ENCODE measurements at places on chromosomes 6 and 20.
A peak's percentile ranks its signal among the peaks of the same experiment; 100 is the strongest.

DNA sequence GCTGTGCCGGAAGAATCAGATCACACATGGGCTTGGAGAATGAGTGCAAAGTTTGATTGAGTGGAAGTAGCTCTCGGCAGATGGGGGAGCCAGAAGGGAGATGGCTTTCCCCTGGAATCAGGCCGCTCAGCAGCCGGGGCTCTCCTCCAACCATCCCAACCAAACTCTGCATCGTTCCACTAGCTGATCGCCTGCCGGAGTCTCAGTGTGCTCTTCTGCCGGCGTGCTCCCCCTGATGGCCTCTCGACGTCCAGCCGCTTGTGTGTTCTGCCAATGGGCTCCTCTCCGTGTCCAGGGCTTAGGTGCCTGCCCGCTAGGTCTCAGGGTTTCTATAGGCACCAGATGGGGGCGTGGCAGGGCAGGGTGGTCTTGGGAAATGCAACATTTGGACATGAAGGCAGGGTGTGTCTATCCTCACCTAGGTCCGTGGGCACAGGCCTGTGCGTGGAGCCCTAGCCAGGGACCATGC, 4.9 kb upstream of the BIRC7 start:
- DNase-seq, result peak; percentile 69

GRCh38 chr6:154555073-154555677, 44.7 kb upstream of the CNKSR3 start:
- DNase-seq, result no peak

DNA sequence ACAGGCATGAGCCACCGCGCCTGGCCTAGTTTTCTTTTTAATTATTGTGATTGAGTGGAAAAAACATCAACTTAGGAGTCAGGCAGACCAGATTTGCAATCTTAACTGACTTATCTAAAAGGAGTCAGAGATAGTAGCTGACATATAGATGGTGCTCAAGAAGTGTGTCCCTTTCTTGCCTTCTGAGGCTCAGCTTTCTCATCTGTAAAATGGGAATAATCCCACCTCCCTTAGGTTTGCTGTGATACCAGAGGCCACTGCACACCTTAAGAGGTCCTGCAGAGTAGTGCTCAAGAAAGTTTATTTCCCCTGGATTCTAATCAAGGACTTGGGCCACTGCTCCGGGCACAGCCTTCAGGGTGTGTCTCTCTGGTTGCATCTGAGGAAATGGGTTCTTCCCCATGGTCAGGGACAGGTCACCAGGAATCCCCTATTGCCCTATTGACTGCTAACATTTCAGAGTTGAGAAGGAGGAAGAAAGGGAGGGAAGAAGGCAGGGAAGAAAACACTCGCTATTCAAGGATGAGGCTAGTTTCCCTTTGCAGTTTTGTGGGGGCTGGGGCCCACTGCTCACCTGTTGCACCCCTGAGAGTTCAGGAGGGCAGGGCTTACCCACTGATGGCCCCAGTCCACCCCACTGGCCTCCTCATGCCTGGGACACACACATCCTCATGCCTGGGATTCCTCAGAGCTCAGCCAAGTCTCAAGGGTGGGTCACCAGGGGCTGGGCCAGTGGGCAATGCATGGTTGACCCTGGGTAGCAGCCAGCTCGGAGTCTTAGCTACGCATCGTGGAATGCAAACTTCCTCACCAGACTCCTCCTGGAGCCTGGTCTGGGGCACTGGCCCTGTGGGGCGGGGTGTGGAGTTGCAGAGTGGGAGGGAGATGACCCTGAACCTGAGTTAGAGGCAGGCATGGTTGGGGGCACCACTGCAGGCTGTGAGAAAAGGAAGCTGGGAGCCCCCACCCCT, 21.2 kb downstream of the C6orf132 start:
- no peak for DNase-seq

DNA sequence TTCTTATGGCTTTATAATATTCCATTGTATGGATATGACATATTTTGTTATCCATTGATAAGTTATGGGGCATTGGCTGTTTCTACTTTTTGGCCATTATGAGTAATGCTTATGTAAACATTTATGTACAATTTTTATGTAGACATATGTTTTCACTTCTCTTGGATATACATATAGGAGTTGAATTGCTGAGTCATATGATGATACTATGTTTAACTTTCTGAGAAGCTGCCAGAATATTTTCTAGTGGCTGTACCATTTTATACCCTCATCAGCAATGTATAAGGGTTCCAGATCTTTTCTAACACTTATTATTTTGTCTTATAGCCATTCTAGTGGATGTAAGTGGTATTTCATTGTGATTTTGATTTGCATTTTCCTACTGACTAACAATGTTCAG, 23.1 kb downstream of the OTOR start:
- peak; percentile 12 for DNase-seq

DNA sequence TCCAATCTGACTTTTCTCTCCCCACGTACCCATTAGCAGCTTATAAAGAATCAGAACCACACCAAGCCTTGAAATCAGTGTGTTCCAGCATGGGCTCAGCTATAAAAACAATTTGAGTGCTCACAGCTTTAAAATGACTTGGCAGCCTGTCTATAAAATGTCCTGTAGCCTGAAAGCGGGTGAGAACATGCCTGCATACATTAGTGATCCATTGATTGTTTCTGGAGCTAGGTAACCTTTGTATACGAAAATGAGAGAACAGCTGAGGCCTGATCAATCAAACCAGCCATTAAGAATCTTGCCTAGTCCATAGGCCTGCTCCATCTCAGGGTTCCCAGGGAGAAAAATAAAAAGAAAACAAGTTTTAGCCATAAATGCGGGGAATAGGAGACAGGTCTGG, 245.8 kb upstream of the SULF2 start:
- no peak for DNase-seq

DNA sequence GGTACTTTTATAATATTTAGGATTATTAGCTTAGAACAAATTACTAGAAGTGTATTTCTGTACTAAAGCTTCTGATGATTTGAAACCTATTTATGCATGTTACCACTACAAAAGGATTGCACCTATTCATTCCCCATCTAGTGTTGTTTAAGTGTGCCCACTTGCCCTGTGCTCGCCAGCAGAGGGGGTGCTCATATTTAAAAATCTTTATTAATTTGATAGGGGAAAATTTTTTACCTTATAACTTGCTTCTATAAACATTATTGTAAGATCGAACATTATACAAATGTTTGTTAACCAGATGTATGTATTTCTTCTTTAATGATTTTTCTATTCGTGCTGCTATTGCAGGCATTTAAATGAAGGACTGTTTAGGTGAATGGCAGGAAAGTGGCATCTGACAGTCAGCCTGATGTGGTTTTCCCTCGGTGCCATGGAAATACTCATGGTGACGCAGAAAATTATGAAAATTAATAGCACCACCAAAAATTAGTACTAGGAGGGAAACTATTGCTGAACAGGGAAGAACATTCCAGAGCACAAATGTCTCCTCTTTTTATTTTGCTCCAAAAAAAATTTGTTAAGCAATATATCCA, 44.1 kb upstream of the FNDC1 start:
- DNase-seq, result no peak

GRCh38 chr6:110786271-110786670, 29.0 kb downstream of the CDK19 start:
- no peak for DNase-seq

DNA sequence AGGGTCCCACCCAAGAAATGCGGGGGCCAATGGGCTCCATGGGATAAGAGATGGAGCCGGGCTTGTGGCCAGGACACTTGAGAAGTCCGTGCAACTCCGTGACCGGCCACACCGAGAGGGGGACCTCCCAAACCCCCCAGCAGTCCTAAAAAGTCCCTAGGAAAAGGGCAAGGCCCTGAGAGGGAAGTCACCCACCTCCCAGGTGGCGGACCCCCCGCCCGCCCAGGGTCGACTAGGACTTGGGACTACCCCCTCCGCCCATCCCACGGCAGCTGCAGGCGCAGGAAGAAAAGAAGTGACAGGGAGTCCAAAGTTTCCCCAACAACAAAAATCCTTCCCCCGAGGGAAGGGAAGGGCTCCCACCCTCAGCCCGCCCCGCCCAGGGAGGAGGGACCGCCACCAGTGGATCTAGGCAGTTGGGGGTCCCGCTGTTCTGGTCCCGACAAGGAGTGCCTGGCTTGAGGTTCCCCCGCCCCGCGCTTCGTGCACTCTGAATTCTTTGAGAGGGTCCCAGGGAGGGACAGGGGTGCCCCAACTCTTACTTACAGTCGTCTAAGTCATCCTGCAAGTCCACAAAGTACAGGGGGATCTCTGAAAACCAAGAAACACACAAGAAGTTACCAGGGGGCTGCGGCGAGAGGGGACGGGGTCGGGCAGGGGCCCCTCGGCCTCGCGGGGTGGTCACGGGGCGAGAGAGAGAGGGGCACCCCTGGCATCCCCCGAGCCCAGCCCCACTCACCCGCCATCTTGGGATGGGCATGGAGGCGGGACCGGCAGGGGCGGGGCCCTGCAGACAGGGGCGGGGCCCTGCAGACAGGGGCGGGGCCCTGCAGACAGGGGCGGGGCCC, 611 bp upstream of the RAB22A start:
- DNase-seq, result peak; percentile 53

DNA sequence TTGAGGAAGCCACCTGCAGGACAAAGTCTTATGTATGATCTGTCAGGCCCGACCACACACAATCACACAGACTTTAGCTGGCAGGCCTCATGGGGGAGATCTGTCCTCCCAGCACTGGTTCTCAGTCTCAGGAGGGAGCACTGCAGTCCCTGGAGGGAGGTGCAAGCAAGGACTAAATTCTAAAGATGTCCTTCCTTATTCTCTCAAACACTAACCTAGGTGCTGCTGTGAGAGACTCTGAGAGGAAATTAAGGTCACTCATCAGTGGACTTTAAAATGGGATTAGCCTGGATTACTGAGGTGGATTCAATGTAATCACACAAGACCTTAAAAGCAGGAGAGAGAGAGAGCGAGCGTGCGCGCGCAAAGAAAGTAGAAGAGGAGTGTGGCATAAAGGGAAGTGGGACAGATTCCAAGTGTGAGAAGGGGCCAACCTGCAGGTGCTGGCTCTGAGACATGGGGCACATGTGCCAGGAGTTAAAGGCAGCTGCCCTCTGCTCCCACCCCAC, 14.3 kb downstream of the GLO1 start:
- DNase-seq, result no peak

DNA sequence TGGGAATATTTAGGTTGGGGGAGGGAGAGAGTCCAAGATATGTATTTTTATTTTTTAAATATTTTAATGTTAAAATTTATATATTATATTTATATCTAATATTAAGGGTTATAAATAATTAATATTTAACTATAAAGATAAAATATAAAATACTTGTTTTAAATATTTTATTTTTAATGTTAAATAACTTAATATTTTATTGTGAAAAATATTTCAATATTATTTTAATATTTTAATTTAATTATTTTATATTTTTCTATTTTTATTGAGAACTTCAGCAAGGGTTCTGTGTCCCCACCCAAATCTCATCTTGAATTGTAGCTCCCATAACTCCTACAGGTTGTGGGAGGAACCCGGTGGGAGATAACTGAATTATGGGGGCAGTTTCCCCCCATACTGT, 34.0 kb downstream of the PERP start:
- DNase-seq, result no peak

- DNase-seq, result no peak
Measured at GRCh38 chr6:150907383-150907782, 41.9 kb downstream of the MTHFD1L start.

DNA sequence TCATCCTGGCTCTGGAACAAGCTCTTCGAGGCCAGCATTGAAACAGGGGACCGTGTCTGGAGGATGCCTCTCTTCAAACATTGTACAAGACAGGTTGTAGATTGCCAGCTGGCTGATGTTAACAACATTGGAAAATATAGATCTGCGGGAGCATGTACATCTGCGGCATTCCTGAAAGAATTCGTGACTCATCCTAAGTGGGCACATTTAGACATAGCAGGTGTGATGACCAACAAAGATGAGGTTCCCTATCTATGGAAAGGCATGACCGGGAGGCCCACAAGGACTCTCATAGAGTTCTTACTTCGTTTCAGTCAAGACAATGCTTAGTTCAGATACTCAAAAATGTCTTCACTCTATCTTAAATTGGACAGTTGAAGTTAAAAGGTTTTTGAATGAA, 3.6 kb upstream of the CDKN1A start:
- no peak for DNase-seq

GRCh38 chr6:3693831-3694230, 57.7 kb downstream of the PXDC1 start:
- peak; percentile 36 for DNase-seq

DNA sequence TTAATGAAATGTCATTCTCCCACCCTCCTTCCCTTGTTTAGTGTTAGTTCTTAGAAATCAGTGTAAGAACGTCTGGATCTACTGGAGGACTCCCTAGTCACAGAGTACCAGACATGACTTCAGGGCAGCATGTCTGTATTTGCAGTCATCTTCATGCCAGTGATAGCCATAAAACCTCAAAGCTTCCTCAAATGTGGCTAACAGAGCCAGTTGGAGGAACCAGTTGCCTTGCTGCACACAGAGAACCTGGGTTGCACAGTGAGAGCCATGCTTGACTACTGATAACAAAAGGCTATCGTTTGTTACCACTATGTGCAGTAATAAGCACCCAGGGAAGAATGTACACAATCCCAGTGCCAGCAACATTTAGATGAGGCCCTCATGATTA, 20.1 kb downstream of the NT5E start:
- DNase-seq, result peak; percentile 47

- no peak for DNase-seq
Measured at GRCh38 chr20:21703717-21704407, 1.6 kb upstream of the PAX1 start.

DNA sequence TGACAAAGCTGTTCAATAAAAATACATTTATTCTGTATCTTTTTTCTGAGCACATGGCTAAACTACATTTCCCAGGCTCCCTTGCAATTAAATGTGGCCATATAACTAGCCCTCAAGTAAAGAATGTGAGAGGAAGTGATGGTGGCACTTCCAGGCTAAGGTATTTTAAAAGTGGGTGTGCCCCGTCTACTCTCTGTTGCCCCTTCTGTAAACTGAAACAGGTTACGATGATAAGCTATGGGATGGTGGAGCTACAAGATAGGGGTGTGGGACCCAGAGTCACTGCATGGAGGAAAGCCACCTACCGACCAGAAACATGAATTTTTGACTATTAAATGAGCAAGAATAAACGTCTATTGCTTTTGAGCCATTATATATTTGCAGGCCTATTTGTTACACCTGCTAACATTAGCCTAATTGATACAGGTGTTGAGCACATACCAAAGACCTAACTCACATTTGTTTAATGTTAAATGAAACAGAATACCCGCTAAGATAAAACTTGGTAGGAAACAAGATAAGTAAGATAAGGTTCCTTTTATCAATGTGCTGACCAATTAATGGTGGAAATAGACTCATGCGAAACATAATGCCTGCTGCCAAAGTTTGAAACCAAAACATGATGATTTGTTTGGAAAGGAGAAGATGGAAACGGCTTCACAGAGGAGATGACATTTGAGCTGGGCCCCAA, 3.1 kb downstream of the FYN start:
- DNase-seq, result no peak
